Right cardiac atrium (tissue), 5 donors: ENCODE measurements at places on chromosomes 11 and 22. TPM values are rescaled to one million over a fixed set of nuclear protein-coding genes. Genes with fewer than 3 reads are reported as not detected.

The KLHDC7B gene
- polyA plus RNA-seq, result not detected

The SMC1B gene
- polyA plus RNA-seq, result not detected

The APOA4 gene
- 0.05 TPM for polyA plus RNA-seq

The UNC93B1 gene
- 6.9 TPM for polyA plus RNA-seq

The UPK3A gene
- not detected for polyA plus RNA-seq

The APIP gene
- 26.6 TPM for polyA plus RNA-seq

The OR52E8 gene
- not detected for polyA plus RNA-seq

The F2 gene
- polyA plus RNA-seq, result not detected

The CHRM4 gene
- 0.20 TPM for polyA plus RNA-seq

The SLC22A8 gene
- polyA plus RNA-seq, result not detected

The VPREB1 gene
- not detected for polyA plus RNA-seq

The SERPIND1 gene
- polyA plus RNA-seq, result 1.4 TPM

The SEC14L6 gene
- polyA plus RNA-seq, result 0.20 TPM

The MRGPRE gene
- polyA plus RNA-seq, result 0.11 TPM

The TUBA8 gene
- 307 TPM for polyA plus RNA-seq

The TRIM51 gene
- polyA plus RNA-seq, result not detected

The RIC3 gene
- 10.0 TPM for polyA plus RNA-seq

The LUZP2 gene
- 0.02 TPM for polyA plus RNA-seq

The HBG2 gene
- polyA plus RNA-seq, result 0.27 TPM

The BCL2L13 gene
- polyA plus RNA-seq, result 40.0 TPM
